Kidney glomerular epithelial cell (primary cell): ENCODE measurements at places on chromosomes 2 and 18.

GRCh38 chr2:19476327-19476726, 117.9 kb upstream of the OSR1 start:
- DNase-seq: no peak

DNA sequence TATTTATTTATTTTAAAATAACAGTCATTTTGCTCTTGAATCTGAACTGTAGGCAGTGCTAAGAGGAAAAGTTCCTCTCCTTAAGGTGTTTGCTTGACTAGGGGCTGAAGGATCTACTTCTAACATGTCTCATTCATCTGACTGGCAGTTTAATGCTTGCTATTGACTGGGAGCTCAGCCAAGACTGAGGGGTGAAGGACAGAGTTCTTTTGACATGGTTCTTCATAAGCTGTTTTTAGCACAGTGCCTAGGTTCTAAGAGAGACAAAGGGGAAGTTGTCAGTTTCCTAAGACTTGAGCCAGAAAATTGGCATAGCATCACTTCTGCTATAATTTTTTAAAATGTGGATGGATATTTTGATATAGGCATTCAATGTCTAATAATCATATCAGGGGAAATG, 73.0 kb downstream of the COMMD1 start:
- DNase-seq: no peak

DNA sequence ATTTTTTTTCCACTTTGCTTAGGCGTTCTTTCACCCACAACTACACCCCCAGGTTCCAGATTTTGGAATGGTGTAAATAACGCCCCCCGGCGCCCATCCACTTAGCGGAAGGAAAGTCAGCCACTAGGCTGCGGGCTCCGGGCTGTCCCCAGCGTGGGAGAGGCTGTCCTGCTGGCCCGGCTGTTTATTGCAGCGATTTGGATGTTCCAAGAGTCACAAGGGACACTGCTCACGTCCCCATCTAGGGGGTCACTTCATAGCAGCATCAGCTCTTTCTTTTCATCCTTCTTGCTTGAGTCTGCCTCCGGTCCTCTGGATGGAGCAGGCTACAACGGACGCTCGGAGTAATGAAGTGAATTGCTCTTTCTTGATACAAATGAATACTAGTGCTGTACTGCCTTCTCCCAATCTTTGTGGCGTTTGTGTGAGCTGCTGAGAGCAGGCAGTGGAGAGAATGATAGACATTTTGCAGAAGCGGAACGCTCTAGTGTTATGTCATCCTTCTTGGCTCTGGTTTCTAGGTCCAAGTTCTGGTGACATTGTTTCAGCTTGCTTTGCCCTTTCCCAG, 50.7 kb upstream of the PAIP2B start:
- DNase-seq: no peak

DNA sequence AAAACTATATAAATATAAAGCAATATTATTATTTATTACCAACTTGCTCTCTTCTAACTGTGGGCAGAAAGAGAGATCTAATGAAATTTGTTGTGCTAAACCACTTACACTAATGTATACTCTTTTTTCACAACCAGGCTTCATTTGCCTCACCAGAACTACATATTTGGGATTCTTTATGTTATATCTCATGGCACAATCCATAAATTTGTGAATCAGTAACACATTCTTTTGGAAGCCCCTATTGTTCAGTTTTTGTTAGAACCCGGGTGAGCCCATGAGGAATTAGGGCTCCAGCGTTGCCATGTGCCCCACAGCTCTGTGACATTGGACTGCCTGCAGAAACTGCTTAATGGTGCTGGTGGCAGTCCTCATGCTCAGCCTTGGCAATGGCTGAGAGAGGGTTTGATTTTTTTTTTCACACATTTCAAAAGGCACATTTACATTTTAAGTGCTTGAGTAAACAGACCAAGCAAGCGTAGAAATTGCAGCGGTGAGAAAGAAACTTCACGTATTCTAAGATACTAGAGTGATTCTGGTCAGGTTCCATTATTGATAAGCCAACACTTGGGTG, 15.3 kb downstream of the VIT start:
- DNase-seq: no peak

- no peak for DNase-seq
Measured at GRCh38 chr2:120587997-120588336, 147.7 kb upstream of the GLI2 start.

GRCh38 chr2:187869195-187869594, 315.0 kb upstream of the TFPI start:
- DNase-seq: no peak

DNA sequence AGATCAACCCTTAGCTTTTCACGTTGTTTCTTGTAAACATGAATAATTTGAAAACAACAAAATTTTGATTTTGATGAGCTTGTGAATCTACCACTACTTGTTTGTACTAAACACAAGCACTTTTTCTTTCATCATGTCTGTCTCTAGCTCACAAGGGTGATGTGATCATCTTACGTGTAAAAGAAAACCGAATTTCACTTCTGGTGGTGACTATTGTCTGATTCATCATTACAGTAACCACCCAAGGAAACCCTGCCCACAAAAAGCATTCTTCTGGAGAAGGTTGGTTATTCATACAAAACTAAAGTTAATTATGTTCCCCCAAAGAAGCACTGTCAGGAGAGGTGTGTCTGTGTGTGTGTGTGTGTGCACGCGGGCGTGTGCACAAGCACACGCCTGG, 285.4 kb downstream of the ZNF516 start:
- DNase-seq: peak; percentile 52

- no peak for DNase-seq
Measured at GRCh38 chr2:42961385-42961811, 169.0 kb upstream of the HAAO start.

- DNase-seq: no peak
Measured at GRCh38 chr2:235608200-235608887, 114.5 kb downstream of the AGAP1 start.

- DNase-seq: peak; percentile 41
Measured at GRCh38 chr2:53600815-53601214, 166.8 kb upstream of the CHAC2 start.

DNA sequence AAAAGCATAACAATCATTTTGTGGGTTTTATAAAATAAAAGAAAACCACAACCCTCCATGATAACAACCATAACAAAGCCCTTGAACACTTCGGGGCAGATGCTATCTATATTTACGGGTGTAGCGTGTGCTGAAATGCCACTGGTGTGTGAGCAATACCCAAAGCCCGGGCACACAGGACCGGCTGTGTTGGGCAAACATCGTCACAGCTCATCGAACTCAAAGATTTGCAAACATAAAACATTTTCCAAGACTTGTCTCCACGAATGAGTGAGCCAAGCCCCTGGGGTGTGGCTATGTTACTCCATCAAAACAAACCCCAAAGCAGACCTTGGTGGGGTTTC, 290.2 kb downstream of the LPIN1 start:
- DNase-seq: no peak

- DNase-seq: no peak
Measured at GRCh38 chr2:68126561-68126960, 31.1 kb upstream of the PNO1 start.

DNA sequence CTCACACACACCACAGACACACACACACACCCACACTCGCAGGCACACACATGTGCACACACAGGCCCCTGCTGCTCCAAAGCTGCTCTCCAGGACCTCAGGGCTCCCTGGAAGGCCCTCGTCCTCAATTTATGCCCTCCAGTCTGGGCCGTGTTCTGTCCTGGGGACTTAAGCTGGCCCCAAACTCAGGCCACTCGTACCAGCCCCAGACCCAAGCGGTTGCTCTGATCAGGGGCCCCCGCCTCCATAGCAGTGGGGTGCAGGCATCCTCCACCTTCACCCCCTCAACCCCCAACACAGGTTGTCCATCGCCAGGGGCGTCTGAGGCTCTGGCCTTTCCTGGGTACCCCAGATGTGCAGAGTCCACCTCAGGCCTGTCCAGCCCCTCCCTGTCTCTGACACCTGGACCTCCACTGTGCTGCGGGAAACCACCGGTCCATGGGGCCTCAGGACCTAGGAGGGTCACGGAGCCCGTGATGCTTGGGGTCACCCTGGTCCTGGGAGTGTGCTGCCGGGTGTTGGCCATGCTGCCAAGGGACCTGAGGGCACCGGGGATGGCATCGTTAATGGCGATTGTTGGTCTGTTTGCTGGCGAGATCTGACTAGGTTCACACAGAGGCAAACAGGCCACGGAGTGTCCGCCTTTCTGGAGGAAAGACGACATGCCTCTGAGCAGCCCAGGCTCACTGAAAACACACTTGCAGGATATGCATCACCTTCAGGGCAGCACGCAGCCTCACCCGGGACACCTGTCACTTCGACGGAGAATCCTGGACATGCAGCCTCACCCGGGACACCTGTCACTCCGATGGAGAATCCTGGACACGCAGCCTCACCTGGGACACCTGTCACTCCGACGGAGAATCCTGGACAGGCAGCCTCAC, 155.6 kb downstream of the NDUFA10 start:
- DNase-seq: no peak

DNA sequence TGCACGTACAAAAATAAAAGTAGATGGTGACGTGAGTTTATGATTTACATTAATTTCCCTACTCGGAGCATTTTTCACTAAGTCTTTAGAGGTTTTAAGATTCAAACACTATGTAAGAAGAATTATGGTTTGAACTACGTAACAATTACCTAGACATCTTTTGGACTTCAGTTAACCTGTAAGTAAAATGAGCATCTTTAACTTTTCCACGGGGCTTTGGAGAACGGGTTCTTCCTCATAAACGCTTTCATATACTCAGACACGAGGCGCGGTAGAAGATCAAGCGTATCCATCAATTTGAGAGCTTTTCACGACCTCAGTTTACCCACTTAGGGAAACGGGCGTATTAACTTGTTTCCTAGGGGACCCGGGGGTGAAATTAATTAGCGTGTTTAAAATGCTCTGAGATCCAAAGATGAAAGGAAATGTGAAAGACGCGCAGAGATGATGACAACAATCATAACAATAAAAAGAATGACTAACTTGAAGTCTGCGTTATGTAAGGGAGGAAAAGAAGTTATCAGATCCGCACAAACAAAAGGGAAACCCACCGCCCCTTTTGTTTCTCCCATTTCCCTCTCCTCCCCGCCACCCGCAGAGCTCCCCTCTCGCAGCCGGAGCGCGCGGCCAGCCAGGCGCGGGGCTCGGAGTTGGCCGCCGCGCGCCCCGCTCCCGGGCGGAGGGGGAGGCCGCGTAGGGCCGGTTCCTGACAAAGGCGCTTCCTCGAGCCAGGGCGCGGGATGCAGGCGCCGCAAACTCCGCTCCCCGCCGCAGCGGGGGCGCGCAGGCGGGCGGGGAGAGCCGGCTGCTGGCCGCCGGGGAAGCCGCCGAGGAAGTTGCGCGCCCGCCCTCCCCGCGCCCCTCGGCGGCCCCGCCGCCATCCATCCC, 807 bp downstream of the PELI1 start:
- DNase-seq: peak; percentile 53

DNA sequence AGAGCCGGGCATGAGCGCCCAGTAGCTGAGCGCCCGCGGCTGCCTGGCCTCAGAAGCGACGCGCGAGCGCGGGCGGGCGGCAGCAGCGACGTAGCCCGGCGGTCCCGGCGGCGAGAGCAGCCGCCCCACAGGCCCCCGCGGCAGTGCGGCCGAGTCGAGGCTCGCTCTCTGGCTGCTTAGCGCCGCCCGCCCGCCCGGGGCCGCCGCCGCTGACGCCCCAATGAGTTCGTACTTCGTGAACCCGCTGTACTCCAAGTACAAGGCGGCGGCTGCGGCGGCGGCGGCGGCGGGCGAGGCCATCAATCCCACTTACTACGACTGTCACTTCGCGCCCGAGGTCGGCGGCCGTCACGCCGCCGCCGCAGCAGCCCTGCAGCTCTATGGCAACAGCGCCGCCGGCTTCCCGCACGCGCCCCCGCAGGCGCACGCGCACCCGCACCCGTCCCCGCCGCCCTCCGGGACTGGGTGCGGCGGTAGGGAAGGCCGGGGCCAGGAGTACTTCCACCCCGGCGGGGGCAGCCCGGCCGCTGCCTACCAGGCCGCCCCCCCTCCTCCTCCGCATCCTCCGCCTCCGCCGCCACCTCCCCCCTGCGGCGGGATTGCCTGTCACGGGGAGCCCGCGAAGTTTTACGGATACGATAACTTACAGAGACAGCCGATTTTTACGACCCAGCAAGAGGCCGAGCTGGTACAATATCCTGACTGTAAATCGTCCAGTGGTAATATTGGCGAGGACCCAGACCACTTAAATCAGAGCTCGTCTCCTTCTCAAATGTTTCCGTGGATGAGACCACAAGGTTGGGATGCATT, 847 bp downstream of the HOXD8 start:
- peak; percentile 29 for DNase-seq

DNA sequence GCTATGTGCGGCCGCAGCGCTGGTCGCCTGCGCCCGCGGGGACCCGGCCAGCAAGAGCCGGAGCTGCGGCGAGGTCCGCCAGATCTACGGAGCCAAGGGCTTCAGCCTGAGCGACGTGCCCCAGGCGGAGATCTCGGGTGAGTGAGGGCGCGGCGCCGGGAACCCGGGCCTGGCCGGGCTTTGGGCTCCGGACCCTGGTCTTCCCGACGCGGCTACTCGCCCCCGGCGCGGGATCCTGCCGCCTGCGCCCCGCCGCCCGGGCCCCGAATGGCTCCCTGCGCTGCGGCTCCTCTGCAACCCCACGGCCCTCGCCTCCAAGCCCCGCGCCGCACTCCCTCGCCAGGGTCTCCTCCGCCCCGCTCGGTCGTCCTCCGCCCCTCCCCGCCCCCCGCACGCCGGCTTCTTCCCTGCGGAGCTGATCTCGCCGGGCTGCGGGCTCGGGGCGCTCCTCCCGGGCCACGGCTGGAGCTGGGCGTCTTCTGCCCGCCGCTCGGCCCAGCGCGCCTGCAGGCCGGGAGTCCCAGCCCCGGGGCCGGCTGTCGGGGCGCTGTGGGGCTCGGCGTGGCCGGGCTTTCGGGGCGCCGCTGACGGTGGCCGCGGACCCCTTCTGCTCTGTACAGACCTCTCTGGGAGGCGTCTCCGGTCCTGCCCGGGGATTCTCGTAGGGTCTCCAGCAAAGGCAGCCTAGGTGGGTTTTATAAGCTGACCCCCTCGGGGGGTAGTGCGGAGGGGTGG, 652 bp downstream of the GPC1 start:
- no peak for DNase-seq

- no peak for DNase-seq
Measured at GRCh38 chr2:28049899-28050298, 159.4 kb downstream of the BABAM2 start.

GRCh38 chr2:82735336-82735735, 1723.7 kb downstream of the SUCLG1 start:
- DNase-seq: no peak

- DNase-seq: no peak
Measured at GRCh38 chr2:20483194-20483895, 36.5 kb downstream of the RHOB start.

GRCh38 chr2:32248299-32248698, 16.4 kb downstream of the NLRC4 start:
- no peak for DNase-seq

- no peak for DNase-seq
Measured at GRCh38 chr18:13441736-13442135, 223.2 kb downstream of the LDLRAD4 start.

GRCh38 chr2:102591491-102592045, 27.8 kb upstream of the SLC9A2 start:
- DNase-seq: no peak

- DNase-seq: no peak
Measured at GRCh38 chr2:164068063-164068462, 332.3 kb upstream of the FIGN start.
